A172 (cell line): ENCODE measurements at places on chromosomes 2 and 18. TPM values are rescaled to one million over a fixed set of nuclear protein-coding genes. Genes with fewer than 3 reads are reported as not detected.
A peak's percentile ranks its signal among the peaks of the same experiment; 100 is the strongest.

GRCh38 chr18:21450913-21451312 is 149.6 kb downstream of the ESCO1 start:
- DNase-seq = peak; percentile 86

DNA sequence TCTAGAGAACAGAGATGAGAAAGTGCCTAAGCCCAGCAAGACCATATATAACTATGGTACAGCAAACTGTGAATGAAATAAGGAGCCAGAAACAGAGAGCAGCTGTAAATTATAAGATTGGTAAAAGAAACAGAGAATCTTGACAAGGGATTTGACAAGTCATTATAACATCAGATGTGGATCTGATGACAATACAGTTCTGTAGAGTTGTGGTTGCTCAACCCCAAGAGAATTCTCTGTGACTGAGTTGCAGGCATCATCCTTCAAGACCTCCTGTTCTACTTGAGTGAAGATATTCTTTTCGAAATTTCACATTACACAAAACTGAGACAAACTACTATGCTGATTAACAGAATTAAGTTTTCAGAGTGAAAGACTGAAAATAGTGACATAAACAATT is 343.1 kb upstream of the SLC39A10 start:
- DNase-seq = no peak

DNA sequence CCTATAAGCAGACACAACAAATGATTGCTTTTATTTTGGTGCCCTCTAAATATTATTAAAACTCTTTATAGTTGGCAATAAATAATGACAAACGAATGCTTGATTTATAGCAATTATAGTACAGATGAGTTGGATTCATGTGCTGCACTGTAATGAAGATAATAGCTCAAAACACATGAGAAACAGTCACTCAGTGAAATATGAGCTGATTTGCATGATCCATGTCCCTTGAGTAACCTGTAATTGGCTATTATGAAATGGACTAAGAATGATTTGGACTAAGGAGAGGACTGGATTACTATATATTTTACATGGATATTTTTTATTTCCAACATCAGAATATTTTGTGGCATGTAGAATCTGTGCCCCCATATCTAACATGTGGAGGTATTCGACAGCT is 365.6 kb upstream of the UBE2E3 start:
- DNase-seq = no peak

DNA sequence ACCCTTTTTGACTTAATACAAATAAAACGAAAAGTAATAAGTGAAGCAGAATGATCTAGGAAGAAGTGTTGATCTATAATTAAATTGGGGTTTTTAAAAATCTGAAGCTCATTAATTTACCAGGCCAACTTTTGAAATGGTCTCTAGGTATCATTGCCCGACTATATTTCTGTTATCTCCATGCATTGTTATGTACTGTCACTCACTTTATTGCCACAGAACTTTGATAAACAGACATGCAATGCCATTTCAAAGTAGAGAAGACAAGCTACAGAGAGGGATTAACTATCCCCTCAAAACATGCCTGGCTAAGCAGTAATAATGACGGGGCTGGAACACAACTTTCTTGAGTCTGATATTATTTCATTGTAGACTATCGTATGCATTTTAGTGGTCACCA is 147.6 kb upstream of the ITGA4 start:
- no peak for DNase-seq

GRCh38 chr2:50748671-50749070 is 283.3 kb downstream of the NRXN1 start:
- no peak for DNase-seq

Gene FZD7
- 8.6 and 10.8 TPM in 2 replicates for total RNA-seq

Gene PTPRM
- total RNA-seq = 19.0 and 26.4 TPM in 2 replicates
